Iris pigment epithelial cell (primary cell): ENCODE measurements at places on chromosomes 2 and 18.

DNA sequence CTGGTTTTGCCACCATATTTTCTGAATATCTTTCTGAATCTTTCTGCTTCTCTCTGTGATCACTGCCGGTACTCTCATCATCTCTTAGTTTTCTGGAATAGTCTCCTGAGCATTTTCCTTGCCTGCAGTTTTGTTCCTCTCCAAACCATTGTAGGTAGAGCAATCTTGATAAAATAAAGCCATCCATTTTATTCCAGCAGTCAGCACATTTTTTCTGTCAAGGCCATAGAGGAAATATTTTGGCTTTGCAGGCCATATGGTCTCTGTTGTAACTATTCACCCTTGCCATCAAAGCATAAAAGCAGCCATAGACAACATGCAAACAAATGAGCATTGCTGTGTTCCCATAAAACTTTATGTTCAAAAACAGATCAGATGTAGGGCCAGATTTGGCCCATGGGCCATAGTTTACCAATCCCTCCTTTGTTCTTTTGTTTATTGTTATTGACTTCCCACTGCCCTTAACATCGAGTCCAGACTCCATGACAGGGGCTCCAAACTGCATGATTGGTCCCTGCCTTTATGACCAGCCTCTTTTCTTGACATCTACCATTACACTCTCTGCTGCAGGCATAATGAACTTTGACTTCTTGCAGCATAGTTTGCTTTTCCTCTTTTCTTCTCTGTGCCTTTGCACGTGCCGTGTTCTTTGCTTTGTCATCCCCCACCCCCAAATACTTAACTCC, 29.8 kb downstream of the TMEM87B start:
- DNase-seq: no peak

GRCh38 chr2:112688086-112688880, 32.5 kb upstream of the NT5DC4 start:
- peak; percentile 33 for DNase-seq

DNA sequence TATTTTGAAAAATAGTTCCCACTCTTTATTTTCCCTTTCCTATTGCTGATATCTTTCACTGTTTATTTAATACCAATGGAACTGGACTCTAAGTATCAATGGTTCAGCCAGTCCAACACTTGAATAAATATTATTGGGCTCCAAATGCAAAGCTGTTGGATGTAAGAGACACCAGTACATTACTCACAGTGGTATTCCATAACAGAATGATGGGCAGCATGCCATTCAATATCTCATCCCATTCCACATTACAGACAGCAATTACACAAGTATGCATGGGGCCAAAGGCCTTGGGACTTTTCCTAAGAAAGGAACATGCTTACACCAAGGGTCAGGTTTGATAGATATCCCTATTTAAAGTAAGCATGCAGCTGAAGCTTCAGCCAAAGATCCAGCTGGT, 231.9 kb downstream of the RND3 start:
- DNase-seq: peak; percentile 66

DNA sequence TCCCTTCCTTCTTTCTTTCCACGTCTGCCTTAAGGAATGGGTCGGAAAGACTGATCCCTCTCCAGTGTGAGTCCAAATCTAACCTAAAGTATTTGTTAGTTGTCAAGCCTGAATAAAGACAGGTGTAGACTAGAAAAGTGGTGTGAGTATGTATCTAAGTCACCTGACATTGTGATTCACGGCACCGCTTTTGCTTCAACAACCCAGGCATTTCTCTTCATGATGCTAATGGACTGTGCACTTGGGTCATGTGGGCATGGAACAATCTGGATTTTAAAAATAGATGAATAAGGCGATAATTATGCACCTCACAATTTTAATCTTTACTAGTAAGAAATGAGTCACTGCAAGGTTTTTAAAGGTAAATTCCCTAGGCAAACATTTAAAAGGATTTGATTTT, 107.5 kb downstream of the LIPG start:
- DNase-seq: no peak

- peak; percentile 42 for DNase-seq
These were observed 22.4 kb upstream of the KCNK3 start for GRCh38 chr2:26670171-26670570.

DNA sequence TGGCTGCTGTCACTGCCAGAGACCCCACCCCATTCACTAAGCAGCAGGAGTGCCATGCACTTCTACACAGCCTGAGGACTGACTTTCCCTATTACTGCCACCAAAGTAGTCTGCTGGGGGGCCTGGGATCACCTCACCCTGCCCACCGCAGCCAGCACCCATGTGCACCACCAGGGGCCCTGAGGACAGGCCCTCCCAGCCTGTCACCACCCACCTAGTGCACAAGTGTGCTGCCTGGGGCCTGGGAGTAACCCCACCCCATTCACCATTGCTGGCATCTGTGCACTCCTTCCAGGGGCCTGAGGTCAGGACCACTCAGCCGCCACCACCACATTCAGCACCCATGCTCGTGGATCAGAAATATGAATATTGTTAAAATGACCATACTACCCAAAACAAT, 247.8 kb upstream of the NCKAP5 start:
- DNase-seq: no peak

GRCh38 chr2:11939523-11939922, 193.1 kb downstream of the LPIN1 start:
- no peak for DNase-seq

GRCh38 chr18:49625021-49625691, 63.3 kb downstream of the LIPG start:
- peak; percentile 64 for DNase-seq

DNA sequence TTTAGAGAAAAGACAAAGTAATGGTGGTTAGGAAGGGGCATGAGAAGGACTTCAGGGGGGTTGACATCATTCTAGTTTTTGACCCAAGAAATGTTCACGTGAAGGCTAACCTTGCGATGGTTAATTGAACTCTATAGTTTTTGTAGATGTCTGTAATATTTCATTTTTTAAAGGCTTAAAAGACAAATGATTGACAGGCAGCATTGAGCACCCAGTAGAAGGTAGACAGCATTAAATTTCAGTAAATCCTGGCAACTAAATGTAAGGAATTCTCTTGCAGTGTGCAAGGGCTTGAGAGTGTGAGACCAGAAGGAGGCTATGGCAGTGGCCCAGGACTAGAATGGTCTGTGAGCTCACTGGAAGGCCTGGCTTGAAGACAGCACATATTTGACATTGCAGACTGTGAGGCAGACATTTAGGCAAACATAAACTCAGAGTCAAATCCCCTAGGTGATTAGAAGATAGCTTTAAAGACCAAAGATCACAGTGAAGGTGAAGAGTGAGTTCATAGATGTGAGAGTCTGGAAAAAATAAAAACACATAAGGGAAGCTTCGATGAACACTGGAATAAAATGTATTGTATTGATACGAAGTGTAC, 100.1 kb upstream of the MAP4K4 start:
- DNase-seq: peak; percentile 87

DNA sequence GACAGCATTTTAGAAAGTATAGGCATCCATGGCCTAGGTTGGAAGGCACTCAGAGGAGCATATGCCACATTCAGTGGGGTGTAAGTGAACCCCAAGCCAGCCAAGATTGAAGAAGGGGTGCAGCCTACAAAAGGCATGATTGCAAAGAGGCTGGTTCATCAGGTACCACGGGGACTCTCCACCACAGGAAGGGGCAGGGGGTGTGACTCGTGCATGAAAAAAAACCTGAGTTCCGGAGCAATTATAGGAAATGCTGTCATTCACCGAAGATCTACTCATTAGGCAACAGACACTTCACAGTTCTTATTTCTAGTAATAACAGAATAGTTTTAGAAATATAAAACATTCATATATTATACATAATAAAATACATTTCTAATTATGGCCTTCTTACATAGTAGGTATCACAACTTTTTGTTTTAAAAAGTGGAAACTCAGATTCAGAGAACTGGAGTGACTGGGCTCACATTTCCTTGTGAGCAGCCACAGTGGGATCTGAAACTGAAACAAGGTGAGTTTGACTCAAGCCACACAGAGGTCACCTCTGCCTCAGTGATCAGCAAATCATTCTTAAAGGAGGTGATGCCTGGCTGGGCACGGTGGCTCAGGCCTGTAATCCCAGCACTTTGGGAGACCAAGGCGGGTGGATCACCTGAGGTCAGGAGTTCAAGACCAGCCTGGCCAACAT, 188.4 kb upstream of the GYPC start:
- DNase-seq: no peak

- no peak for DNase-seq
These were observed 47.2 kb downstream of the CLIP4 start for GRCh38 chr2:29162204-29162928.

GRCh38 chr18:58194028-58194427, 150.0 kb downstream of the NEDD4L start:
- DNase-seq: no peak

DNA sequence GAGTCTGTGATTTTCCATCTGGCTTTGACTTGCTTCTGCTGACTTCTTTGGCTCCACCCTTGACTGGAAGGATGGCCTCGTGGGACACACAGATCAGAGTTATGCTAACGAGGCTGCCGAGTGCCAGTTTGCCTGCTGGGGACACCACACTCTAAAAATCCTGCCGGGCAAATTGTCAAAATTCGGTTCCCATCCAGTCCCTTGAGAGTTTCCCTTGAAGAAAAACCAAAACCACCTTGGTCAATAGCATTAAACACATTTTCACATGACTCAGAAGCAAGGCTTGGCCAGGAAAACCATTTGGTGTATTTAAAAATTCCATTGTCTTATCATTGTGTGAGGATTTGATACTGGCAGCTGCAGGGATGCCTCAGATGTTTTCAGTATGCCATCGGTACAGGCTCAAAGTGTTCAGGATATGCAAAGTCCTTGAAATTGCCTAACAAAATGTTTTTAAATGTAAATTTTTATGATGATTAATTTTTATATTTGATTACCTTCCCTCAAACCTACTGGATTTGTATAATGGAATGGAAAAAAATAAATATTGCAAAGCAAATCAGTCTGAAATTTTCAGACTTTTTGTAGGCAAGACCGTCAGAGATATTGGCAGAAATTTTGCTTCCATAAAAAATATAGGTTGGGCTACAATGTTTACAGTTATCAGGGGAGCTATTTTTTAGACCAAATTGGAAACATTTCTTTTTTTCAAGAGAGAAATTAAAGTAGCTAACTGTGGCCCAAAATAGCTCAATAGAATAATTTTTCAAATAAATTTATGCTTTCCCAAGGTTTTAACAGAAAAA, 41.6 kb downstream of the KCNE4 start:
- peak; percentile 61 for DNase-seq

DNA sequence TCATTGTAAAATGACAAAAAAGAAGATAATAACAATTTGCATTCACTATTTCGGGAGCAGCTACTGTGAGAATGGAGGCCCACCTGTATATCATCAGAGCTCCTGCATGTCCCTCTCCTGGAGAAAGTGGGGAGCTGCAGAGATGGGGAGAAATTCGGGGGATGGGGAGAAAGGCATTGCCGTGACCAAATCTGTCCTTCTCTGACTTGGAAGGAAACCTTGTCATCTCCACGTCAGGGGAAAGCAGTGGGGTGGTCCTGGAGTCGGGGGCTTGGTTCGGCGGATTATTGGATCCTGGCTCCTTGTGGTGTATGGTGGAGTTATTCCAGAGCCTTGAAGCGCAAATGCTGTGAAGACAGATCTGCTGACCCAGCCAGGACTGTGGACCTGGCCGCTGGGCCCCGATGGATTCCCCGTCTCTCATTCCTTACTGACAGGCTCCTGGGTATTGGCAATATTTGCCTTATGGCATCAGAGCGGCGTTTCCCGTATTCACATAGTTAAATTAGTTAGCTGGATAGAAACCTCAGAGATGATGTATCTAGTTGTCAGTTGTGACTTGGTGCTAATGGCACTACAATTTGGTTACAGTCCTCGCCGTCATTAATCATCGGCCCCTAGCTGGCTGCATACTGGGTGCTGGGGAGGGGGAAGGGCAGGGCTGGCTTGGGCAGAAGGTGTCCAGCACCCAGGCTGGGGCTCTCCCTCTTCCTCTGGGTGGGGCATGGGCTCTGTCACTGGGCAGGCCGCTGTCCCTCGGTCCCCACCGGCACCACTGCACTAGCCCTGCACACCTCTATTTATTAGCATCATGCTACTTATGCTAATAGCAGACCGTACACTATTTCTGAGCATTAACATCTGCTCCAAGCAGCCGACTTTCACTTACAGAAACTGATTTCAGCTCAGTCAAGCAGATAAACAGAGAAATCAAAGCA, 31.7 kb downstream of the CELF4 start:
- DNase-seq: peak; percentile 4

DNA sequence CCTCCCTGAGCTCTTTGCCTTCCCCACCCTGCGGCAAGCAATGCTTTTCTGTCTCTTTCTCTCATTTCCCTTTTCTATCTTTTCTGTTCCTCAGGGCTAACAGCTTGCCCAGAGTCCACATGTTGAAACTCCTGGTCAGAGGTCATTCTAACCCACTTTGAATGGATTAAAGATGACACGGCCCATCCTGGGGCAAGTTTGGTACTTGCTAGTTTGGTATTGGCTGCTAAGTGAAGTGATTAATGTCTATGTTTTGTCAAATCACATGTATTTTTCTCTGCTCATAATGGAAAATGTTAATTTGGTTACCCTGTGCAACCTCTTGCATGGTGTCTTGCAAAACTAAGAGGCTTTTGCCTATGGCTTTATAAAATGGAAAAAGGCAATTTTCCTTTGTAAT, 960.2 kb downstream of the CNTNAP5 start:
- DNase-seq: no peak

DNA sequence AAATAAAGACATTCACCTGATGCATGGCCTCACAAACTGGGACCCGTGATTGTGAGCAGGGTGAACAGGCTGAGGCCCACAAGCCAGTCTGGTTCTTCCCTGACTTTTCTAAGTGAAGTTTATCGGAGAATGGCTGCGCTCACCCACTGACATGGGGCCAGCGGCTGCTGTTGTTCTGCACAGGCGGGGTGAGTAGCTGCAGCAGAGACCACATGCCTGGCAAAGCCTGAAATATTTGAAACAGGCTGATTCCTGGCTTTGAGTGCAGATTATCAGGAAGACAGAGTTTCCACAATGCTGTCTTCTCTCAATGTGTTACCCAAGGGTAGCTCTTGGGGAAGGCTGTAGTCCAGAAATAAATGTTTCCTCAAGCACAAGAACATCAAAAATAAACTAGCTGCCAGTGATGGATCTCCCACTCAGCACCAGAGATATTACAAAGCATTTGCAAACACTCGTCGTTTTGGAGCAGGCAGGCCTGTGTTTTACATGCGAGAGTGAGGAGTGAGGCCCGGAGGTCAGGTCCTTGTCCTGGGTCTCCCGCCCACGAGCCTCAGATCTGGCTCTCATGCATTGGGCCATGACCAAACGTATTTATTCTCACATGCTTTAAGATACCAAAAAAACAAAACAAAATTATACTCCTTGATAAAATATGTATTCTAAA, 647.1 kb downstream of the GALR1 start:
- DNase-seq: no peak

GRCh38 chr2:20930928-20931327, 108.0 kb upstream of the LDAH start:
- peak; percentile 81 for DNase-seq

DNA sequence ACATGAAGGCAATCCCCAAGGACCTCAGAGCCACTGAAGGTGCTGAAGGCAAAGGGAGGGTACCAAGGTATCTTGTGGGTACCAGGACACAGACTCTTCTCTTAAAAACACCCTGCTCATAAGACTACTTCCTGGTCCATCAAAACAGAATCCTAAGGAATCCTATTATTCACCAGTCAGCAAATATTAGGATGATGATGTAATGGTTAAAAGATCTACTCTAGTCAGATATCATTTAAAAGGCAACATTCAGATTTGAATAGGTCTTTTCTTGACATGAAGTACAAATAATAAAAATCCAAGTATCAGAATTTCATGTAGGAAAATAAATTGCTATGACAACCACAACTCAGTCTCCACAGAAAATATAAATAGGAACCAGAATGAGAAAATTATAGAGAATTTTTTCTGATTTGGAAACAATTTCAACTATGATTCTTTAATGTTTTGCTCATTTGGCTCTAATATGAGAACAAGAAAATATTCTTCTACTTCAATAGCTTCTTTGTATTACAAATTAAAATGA, 77.8 kb upstream of the ZNF397 start:
- no peak for DNase-seq
